ENCODE measurements at places on chromosomes 16 and 17.
A peak's percentile ranks its signal among the peaks of the same experiment; 100 is the strongest.

GRCh38 chr16:1323296-1324239 is 9.9 kb upstream of the BAIAP3 start:
- DNase-seq, result no peak

DNA sequence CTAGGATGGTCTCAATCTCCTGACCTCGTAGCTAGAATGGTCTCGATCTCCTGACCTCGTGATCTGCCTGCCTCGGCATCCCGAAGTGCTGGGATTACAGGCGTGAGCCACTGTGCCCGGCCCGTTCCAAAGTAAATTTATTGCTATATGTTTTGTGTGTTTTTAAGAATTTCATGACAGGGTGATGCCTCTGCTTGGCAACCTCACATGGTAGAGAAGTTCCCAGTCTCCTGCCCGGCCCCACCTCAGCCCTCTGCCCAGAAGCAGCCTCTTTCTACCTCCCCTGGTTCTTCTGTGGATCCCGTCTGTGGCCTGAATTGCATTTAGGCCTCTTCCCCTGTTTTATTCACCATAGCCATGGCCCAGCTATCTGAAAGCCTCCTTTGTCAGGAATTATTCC is 55.0 kb downstream of the B9D1 start:
- no peak for DNase-seq

- no peak for DNase-seq
These were observed 13.9 kb downstream of the CLUH start for GRCh38 chr17:2697611-2698162.

GRCh38 chr17:14198013-14198412 is 38.6 kb downstream of the CDRT15 start:
- DNase-seq, result no peak

DNA sequence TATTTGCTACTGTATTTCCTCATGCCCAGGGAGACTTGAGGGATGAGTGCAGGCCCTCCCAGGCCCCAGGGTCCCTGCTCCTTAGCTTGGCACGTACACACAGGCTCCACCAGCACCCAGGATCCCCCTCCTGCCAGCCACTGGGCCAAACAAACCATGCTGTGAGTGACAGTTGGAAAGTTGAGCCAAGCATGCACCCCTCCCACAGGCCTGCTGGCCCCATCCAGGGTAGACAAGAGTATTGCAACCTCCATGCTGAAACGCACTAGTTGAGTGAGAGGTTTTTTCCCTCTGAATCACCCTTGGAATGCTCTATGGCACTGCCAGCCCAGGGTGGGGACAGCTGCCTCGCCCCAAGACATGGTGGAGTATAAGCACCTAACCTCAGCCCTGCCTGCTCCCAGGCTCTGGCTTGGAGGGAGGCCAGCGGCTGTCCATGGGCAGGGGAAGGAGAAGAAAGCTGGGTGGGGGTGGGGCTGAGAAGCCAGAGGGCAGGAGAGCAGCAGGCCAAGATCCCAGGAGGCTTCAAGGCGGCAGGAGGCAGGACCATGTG is 49.6 kb downstream of the PITPNM3 start:
- DNase-seq, result peak; percentile 34

GRCh38 chr17:51298508-51299371 is 38.4 kb downstream of the UTP18 start:
- peak; percentile 44 for DNase-seq

DNA sequence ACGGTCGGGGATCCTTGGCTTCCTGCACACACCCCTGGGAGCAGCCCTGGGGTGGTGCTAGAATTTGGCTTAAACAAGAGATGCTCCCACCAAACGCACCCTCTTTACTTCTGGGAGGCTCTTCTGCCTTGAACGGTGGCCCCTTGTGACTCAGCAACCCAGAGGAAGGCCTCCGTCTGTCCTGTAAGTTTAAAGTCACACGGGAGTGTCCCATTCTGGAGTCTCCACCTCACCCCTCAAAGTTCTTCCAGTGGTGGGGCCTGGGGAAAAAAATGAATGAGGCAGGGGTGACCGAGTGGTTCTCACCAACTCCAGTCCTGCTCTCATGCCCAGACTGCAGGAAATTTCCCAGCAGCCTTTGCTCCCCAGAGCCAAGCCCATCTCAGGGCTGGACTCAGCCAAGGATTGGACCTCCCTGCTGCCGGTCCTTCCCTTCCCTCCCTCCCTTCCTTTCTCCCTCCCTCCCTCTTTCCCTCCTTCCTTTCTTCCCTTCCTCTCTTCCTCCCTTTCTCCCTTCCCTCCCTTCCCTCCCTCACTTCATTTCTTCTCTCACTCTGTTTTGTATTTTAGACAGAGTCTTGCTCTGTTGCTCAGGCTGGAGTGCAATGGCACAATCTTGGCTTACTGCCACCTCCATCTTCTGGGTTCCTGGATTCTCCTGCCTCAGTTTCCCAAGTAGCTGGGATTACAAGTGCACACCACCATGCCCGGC is 11.4 kb downstream of the ITGAD start:
- DNase-seq, result peak; percentile 5

DNA sequence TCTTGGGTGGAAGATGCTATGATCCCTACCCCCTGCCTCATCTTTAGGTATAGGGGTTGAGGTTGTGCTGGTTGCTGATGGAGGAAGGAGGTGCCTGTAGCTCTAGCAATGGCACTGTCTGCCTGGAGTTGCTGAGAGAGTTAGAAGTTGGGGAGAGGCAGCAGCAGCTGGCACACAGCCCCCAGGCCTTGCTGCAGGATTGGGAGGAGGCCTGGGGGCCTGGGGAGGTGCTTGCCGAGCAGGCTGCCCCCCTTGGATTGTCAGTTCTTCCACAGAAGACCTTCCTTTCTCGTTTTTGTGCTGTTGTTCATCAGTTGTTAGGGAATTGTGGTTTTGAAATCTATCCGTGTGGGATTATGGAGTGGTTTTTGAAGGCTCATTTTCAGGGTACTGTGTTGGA is 52.9 kb downstream of the SEC14L1 start:
- DNase-seq, result no peak

GRCh38 chr17:64418506-64419339 is 28.1 kb upstream of the PECAM1 start:
- DNase-seq, result peak; percentile 64

GRCh38 chr16:58488531-58488930 is 11.4 kb upstream of the NDRG4 start:
- DNase-seq, result no peak

- DNase-seq, result peak; percentile 32
These were observed 163.8 kb upstream of the TBX2 start for GRCh38 chr17:61235827-61236197.

DNA sequence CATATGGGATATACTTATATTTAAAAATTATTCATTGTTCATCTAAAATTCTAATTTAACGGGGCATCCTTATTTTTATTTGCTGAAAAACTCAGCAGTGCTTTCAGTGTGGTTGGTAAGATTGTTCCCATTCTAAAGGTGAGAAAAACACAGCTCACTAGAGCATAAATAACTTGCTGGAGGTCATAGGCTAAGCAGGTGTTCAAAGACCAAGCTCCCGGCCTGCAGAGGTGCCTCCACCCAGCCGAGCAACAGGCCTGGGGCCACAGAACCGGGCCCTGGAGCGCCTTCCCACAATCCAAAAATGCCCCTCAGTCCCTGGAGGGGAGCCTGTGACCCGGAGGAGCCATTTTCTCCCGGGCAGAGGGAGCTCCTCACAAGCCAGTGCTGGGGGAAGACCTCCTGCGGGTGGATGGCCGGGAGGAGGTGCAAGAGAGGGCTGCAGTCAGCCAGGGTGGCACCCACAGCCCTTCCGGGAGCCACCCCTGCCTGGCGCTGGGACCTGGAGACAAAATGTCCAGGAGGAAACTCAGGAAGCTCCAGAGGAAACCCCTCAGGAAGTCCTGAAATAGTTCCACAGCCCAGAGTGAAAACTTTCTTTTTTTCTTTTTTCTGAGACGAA is 14.7 kb downstream of the ABR start:
- DNase-seq, result no peak
